ENCODE measurements at places on chromosomes 3 and 15.

DNA sequence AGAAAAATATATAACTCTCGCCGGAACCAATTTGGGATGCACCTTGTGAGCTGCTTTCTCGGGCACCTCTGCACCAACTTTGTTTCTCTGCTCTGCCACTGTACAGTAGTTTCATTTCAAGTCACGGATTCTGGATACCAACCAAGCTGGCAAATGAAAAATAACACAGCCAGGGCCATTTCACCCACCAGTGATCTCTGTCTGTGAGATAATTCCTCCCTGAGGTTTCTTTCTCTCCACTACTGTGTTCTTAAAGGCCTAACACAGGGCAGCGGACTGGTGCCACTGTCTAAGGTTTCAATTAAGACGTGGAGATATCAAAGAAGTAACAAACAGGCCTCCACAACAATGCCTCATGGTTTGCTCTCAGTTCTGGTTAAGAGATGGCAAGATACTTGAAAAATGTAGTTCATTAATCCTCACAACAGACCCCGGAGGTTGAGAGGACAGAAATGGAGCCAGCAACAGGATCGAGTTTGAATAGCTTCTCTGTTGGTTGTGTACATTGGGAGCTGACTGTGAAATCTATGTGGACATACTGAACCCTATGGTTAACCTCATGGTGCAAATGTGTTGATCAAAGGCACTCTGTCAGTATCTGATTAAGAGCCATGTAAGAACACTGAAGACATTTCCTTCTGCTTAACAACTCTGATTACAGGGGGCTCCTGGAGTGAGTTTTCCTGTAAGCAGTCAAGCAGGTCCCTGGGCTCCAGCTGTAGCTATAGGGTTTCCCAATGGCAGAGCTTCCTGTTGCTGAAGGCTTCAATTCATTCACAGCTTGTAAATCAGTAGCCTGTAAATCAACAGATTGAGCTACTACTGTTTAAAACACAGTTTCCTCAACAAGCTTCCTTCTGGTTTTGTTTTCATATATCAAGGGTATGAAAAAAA lies 470.5 kb downstream of the EPHA3 start:
- no peak for DNase-seq

DNA sequence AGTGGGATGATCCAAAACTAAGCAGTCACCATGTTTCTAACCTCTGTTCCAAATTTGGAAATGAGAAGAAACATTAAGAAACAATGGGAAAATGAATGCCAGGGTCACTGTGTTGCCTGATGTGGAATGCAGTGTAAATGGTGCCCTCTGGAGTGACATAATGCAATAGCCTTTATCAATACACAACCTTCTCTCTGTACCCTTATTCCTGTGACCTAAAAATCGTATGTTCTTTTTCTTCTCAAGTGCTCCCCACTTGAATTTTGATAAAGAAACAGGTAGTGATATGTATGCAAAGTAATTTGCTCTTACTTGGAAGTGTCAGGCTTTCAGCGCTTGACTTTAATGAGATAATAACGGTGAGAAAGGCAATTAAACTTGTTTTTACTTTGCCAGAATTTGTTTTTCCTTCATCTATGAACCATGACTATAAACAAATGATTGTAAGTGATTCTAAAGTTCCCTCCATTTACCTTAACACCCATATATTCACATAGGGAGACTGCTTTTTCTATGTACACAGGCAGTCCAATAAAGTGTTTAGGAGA lies 145.8 kb upstream of the THRB start:
- no peak for DNase-seq

DNA sequence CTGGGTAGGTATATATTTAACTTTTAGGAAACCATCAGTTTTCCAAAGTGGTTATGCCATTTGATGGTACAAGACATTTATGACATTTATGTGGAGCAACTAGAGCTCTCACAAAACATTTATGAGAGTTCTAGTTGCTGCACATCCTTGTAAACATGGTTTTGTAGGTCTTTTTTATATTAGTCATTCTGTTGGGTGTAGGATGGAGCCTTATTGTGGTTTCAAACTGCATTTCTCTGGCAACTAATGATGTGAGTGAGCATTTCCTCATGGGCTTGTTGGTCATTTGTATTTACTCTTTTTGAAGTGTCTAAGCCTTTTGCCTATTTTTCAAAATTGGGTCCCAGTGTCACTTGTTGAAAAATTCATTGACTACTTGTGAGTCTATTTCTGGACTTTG lies 45.7 kb upstream of the MGLL start:
- no peak for DNase-seq

DNA sequence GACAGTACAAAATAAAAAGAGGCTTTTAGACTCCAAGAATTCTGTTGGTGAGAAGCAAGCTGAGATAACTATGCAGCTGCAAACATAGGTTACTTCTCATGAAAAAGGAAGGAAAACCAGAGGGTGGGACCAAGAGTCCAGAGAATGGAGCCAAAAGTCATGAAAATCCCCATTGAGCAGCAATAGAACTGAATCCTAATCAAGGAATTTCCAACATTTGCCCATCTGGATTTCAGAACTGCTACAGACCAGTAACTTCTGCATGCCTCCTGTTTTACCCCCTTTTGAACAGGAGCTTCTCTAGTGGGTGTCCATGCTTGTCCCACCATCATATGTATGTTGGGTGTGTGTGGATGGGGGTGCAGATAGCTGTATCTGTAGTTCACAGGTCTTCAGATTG lies 33.6 kb upstream of the BNC1 start:
- no peak for DNase-seq

GRCh38 chr3:193271101-193271840 lies 30.2 kb downstream of the PLAAT1 start:
- no peak for DNase-seq

DNA sequence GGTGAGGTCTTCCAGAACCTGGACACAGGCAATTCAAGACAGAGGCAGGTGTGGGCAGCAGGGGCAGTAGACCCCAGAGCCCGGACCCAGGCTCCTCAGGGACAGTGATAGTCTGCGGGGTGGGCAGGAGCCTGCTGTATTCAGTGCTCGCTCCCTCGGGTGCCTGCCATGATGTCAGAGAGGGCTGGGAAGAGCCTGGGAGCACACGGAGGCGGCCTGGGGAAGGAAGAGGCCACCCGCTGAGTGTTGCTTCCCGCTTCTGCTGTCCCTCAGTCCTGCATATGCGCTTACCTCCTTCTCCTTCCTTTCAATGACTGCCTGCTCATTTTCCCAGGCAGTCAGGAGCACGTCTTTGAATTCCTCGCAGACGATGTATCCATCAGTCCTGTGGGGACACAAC lies 22.8 kb downstream of the TMEM43 start:
- DNase-seq, result no peak

DNA sequence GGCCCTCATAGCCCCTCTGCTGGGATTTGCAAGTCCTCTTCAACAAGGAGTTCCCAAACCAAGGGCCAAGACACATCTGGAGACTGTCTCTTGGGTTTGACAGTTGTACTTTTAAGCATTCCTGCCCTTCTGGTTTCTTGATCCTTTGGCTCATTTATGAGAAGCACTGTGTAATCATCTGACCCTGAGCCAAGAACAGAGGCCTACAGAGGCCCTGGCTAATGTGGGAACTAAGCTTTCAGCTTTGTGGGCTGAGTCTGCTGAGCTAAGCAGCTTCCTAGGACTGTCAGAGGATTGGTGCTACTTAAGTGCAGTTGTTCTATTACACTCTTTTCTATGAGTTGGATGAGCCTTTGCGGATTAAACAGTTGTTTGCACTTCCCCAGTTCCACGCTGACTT lies 178.3 kb downstream of the KBTBD8 start:
- no peak for DNase-seq

GRCh38 chr15:33034588-33034987 lies 159.9 kb downstream of the FMN1 start:
- DNase-seq, result no peak

DNA sequence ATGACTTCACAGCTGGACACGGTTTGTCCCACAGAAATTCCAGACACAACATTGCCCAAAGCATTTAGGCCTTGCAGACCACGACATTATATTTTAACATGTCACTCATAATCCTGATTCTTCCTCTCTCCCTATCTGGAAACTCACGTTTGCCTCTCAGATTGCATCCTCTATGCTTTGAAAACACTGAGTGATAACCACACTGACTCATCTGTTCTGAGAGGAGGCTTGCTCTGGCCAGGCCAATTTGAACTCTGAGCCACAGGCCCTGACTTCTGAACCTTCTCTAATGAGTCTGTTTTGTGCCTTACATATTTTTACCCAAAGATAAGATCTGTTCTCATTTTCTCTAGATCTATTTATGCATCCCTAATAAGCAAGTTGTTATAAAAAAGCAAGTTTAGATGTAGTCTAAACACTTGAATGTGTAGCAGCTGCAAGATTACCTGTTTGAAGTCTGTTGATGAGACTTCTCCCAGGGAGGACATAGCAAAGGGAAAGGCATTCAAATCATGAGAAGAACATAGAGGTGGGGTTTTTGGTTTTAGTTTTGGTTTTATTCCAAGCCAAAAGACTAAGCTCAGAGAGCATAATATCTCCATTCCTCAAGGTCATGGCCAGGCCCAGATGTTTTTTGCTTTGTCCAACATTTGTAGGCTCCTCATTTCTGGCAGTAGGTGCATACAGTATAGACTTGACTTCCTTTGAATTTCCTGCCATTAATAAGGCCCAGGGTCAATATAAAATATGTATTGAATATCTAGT lies 234.4 kb upstream of the LRTM1 start:
- no peak for DNase-seq

GRCh38 chr3:8845641-8846040 lies 76.2 kb upstream of the OXTR start:
- no peak for DNase-seq

GRCh38 chr15:34837246-34838016 lies 42.1 kb upstream of the ACTC1 start:
- peak; percentile 28 for DNase-seq

GRCh38 chr3:27720899-27721716 lies 1.0 kb downstream of the EOMES start:
- DNase-seq, result no peak
